AG09319 (cell line): ENCODE measurements at places on chromosomes 3 and 15.

DNA sequence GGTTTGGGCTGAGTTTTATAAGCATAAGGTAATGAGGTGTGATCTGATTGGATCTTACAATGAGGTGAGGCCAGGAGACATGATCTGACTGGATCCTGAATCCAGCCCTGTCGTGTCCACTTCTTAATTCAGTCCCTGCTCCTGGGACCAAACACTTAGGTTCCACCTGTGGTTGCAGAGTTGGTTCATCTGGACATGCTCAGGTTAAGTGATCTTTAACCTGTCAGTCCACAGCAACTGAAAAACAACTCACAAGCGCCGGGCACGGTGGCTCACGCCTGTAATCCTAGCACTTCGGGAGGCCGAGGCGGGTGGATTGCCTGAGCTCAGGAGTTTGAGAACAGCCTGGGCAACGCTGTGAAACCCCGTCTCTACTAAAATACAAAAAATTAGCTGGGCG is 679.3 kb upstream of the ALCAM start:
- no peak for DNase-seq

DNA sequence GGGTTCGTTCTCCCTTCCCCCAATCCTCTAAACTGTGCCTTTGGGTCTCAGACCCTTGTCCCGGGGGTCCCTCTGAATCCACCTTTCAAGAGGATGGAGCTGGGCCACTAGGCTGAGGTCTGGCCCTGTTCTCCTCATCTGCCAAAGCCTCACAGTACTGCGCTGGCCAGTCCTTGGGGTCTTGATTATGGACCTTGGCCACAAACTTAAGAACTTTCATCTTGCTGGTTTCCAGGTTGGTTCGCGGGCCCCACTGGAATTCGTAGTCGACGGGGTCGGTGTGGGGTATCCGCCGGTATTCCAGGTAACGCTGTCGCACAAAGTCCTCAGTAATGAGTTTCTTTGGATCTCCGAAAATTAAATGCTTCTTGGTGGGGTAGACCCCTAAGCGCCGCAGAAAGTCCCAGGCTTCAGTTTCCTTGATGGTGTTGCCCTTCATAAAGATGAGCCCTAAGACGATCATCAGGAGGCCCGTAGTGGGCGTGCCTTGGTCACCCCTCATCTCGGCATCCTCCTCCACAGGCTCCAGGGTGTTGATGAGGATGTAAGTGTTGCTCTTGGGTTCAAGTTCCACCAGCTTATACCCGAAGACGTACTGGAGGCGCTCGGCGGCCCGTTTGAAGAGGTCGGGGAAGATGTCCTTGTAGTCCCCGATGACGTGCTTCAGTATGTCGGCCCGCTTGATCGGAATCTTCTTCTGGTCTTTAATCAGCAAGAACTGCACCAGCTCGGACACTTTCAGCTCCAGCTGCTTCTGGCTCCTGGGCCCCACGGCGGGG is 727 bp downstream of the NSMCE3 start:
- DNase-seq = no peak

DNA sequence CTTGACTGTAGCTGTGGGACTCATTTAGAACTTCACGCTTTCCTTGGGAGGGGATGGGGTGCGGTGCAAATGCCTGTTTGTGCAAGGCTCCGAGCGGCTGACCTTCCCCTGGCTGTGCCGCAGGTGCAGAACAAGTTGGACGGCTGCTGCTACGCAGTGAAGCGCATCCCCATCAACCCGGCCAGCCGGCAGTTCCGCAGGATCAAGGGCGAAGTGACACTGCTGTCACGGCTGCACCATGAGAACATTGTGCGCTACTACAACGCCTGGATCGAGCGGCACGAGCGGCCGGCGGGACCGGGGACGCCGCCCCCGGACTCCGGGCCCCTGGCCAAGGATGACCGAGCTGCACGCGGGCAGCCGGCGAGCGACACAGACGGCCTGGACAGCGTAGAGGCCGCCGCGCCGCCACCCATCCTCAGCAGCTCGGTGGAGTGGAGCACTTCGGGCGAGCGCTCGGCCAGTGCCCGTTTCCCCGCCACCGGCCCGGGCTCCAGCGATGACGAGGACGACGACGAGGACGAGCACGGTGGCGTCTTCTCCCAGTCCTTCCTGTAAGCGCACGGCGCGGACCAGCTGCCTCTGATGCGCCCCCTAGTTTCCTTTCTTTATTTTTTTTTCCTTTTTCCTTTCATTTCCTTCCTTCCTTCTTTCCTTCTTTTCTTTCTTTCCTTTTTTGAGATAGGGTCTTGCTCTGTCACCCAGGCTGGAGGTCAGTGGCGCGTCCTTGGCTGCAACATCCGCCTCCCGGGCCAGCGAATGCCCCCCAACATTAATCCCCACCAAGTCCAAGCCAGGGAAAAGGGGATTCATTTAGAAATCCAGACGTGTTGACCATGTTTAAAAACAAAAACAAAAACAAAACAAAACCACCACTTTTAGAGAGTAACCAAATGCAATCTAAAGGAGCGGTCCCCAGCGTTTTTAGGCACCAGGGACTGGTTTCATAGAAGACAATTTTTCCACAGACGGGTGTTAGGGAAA is 42.7 kb downstream of the EIF2AK4 start:
- peak; percentile 23 for DNase-seq

DNA sequence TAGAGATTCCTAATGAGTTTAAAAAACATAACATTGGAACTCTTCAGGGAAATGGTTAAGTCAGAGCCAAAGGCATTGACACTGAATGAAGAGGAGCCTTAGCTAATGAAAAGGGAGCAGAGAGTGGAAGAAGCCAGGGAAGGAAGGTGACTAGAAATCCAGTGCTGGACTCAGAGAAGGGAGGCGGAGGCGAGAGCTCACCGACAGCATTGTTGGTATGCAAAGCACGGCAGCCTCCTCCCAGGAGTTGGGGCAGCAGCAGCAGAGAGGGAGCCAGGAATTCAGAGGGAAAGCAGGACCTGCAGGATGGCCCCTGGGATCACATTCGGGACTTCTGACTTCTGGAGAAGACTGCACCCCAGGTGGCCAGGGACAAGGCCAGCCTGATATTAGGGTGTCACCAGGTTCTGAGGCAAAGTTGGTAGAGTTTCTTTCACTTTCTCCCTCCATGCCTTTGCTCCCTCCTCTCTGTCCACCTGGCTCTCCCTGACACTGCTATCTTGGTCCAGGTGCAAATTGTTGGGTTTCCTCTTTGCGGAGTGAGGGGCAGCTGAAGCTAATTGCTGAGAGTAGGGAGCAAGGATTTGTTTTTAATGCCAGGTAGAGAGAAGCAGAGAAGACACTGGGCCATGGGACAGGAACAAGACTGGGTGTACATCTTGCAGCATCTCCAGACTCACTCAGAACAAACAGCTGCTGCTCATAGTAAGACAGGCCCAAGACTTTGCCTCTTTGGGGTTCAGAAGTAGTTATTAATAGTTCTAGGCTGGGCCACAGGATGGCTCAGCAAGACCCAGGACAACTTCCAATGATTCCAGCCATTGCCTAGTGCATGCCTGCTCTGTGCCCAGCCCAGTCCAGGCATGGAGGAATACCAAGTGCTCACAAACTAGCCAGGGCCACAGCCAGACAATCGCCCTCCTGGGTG is 157.9 kb downstream of the TLE3 start:
- DNase-seq = no peak

DNA sequence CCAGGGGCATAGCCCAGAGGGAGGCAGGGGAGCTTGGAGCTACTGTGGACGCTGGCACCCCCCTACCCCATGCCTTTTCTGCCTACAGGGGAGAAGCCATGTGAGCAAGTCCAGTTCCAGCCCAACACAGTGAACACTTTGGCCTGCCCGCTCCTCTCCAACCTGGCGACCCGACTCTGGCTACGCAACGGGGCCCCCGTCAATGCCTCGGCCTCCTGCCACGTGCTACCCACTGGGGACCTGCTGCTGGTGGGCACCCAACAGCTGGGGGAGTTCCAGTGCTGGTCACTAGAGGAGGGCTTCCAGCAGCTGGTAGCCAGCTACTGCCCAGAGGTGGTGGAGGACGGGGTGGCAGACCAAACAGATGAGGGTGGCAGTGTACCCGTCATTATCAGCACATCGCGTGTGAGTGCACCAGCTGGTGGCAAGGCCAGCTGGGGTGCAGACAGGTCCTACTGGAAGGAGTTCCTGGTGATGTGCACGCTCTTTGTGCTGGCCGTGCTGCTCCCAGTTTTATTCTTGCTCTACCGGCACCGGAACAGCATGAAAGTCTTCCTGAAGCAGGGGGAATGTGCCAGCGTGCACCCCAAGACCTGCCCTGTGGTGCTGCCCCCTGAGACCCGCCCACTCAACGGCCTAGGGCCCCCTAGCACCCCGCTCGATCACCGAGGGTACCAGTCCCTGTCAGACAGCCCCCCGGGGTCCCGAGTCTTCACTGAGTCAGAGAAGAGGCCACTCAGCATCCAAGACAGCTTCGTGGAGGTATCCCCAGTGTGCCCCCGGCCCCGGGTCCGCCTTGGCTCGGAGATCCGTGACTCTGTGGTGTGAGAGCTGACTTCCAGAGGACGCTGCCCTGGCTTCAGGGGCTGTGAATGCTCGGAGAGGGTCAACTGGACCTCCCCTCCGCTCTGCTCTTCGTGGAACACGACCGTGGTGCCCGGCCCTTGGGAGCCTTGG is 5.6 kb downstream of the CIB1 start:
- DNase-seq = no peak

DNA sequence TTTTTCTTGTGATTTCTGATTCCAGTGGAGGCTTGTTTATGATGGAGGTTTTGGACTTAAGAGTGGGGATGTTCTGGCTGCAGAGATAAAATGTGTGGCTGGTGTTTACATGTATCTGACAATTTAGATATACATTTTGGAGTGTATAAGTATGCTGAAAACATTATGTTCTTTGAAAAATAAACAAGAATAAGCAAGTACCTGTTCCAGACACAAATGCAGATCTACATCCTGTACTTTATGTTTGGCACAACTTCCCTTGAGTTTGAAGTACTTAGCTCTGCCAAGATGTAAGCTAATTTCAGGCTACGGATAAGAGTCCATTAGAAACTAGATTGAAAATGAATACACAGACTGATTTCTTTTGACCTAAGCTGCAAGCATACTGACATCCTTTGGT is 277.2 kb downstream of the CHST2 start:
- DNase-seq = no peak

DNA sequence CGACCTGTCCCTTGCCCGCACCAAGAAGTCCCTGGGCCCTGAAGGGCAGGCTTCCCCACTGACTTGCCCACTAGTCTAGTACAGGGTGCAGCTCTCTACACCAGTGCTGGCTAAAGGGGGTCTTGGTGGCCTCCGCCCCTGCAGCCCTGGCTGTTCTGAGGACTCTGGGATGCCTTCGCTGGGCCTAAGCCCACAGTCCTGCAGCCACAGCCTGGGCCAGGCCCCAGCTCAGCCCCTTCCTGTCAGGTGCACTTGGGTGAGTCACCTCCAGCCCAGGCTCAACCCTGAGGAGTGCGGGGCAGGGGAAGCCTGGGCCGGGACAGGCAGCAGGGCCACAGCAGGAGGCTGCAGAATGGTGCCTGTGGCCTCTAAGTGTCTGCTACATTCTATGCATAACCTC is 971 bp downstream of the C3orf22 start:
- no peak for DNase-seq

DNA sequence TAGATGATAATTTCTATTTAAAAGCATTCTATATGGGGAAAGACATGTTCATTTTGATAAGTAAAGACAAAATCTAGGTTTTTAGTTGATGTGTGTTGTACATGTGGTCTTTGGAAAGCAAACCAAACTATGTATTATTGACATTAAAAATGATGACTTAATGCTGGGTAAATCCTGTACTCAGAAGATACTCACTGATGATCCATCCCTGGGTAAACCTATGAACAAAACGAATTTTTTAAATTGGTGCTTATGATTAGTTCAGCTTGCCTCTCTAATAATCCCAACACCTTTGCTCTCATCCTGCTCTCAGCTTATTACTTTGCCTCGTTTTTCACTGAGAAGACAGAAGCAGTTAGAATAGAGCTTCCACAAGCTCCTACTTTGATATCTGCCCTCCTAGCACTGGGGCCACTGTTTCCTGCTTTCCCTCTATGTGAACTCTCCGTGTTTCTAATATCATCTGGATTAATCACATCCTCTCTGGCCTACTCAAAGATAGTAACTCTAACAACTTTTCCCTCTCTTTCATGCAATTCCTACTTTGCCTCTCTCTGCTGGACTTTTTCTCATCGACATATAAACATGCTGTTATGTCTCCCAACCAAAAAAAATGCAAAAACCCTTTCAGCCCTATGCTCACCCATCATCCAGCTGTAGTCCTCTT is 29.3 kb downstream of the RARRES1 start:
- DNase-seq = no peak

DNA sequence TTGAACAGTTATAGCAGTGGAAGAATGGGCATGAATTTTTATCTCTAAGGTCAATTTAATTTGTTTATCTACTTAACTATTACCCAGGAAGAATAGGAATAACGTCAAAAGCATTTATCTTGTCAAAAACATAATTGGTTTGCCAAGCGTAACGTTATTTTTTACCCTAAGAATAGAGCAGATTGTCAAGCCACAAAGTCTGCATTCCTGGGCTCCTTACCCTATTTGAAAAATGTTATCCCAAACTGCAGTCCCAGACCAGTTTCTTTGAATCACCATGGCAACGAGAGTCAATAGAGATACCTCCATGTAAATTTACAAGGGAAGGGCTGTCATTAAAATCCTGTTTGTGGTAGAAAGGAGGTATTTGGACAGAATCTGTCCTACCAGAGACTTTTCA is 61.1 kb downstream of the CPNE4 start:
- DNase-seq = no peak
